Neural crest cell (in vitro differentiated cells): ENCODE measurements at places on chromosomes 6 and 20.

DNA sequence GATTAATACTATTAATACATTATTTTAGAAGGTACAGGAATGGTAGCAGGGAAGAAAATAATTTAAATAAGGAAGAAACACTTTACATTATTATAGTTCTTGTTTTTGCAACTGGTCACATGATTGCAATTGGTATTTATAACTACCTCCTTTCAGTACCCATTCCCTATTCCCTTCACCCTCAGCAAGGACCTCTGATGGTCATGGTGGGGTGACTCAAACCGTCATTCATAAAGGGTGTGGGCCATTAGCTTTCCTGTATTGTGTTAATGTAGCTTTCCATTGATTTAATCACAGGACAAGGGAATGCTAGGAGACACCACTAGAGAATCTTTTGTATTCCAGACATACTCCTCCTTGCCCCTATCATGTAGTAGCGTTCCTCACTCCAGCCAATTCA, 47.2 kb upstream of the TMEM244 start:
- H3K27ac ChIP-seq, result no peak overlapping the region
- no peak for DNase-seq
- H3K4me1 ChIP-seq, result no peaks in the 10 kb centered on the region
- no peaks in the 10 kb centered on the region for H3K36me3 ChIP-seq
- H3K4me3 ChIP-seq, result no peak overlapping the region

DNA sequence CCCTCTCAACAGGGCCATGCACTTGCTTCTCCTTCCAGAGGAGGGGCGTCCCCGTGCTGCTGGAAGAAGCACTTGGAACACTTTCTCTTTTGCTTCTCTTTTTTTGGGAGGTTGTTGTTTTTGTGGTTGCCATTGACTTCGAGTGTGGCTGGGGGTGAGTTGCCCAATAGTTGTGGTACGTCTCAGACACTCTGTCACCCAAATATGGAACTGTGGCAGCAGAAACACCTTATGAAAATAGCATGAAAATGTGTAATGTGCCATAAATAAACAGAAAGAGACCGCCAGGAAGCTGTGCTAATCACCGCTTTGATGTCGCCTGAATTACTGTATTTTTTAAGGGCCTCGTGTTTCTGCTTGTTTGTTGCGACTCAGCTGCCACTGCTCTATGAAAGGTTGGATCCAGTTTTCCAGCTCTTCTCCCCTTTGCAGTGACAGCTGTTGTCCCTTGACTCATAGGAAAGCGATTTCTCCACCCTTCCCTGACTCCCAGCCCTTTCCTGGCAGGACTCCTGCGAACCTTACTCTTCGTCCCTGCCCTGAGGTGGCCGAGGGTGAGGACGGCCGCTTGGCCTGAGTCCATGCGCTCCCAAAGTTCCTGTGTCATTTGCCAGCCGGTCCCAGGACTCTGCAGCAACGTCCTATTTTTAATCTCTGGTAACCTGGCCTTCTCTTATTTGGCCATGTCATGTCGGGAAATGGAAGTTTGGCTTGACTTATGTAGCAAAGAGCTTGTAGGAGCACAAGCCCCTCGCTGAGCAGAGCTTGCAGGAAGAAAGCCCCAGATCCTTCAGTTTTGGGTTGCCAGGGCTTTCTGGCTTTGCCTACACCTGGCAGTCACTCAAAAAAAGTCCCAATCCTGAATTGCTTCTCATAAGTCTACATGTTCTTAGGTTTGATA, 694.6 kb downstream of the QKI start:
- no peaks in the 10 kb centered on the region for H3K27me3 ChIP-seq
- DNase-seq, result no peak
- no peak overlapping the region for H3K4me3 ChIP-seq

DNA sequence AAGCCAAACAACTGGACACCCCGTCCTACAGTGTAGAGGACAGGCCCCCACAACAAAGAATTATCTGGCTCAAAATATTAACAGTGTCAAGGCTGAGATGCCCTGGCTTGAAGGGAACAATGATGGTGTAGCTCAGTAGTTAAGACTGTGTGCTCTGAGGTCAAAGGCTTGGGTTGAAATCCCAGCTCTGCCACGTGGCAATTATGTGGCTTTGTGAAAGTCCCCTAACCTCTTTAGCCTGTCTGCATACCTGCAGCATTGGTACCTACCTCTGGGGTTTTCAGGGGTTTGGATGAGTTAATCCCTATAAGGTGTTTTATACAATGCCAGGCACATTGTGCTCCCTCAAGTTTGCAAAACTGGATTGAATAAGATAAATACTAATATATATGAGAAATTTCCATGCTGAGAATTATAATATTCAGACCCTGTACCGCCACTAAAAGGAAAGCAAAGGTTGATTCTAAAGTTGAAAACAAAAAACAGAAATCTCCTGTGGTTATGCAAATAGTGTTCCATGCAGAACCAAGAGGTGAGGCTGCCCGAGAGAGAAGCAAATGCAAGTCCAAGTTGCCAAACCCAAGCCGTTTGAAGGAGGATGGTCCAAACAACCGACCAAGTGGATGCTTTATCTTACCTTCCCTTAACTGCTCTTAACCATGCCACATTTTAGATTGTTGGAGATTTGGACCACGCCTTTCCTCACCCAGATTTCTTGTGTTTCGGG, 199.8 kb downstream of the NFATC2 start:
- no peak overlapping the region for H3K4me3 ChIP-seq
- no peak overlapping the region for H3K27ac ChIP-seq
- H3K4me1 ChIP-seq, result no peaks in the 10 kb centered on the region
- no peak for DNase-seq
- H3K27me3 ChIP-seq, result peaks cover 8% of the 10 kb centered on the region

- H3K27ac ChIP-seq, result peak overlapping the region; percentile 89
- peaks cover 47% of the 10 kb centered on the region for H3K4me1 ChIP-seq
- DNase-seq, result no peak
- H3K36me3 ChIP-seq, result peaks cover 2% of the 10 kb centered on the region
Measured at GRCh38 chr6:117951783-117952182, 44.7 kb downstream of the SLC35F1 start.

- H3K27me3 ChIP-seq, result no peaks in the 10 kb centered on the region
- no peak overlapping the region for H3K27ac ChIP-seq
- no peak for DNase-seq
- H3K4me3 ChIP-seq, result no peak overlapping the region
Measured at GRCh38 chr6:136169394-136170148, 80.5 kb downstream of the MTFR2 start.

DNA sequence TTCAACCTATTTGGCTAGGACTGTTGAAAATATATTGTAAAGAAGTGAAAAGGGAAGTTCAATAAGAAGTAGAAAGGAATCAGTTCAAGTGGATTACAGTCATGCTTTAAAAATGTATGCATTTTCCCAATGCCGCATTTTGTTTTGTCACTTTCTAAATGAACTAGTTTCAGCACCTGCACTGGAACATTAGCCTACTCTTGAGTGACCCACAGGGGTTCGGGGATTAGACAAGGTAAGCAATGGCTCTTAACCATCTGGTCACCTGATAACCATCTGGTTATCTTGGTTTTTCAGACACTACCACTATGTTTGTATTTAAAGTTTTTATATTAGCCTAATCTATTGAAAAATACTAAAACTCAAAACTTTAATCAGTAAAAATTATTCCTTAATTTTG, 97.6 kb downstream of the CD164 start:
- H3K4me3 ChIP-seq, result no peak overlapping the region
- H3K27me3 ChIP-seq, result peaks cover 3% of the 10 kb centered on the region
- no peaks in the 10 kb centered on the region for H3K4me1 ChIP-seq
- no peaks in the 10 kb centered on the region for H3K36me3 ChIP-seq

DNA sequence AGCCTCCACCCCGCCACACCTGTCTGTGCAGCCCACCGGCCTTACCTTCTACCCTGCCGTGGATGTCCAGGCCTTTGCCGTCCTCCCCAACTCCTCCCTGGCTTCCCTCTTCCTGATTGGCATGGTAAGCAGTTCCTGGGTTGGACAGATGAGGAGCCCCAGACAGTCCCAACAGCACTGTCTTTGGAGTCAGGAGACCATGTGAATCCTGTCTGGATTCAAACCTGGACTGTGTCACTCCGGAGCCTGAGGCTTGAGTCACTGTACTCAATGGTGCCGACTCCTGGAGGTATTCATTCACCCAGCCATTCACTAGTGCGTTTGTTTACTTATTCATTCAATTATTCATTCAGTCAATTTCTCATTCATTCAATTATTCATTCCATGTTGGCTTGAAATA, 20.0 kb upstream of the LBP start:
- H3K27ac ChIP-seq, result no peak overlapping the region
- no peak for DNase-seq
- H3K27me3 ChIP-seq, result peaks cover 3% of the 10 kb centered on the region
- H3K36me3 ChIP-seq, result no peaks in the 10 kb centered on the region
- H3K4me3 ChIP-seq, result no peak overlapping the region

- no peak overlapping the region for H3K27ac ChIP-seq
- H3K4me3 ChIP-seq, result peak overlapping the region; percentile 35
- H3K27me3 ChIP-seq, result peaks cover 57% of the 10 kb centered on the region
- peaks cover 5% of the 10 kb centered on the region for H3K4me1 ChIP-seq
Measured at GRCh38 chr20:35602851-35603495, 12.7 kb upstream of the SPAG4 start.

GRCh38 chr20:35004051-35004725, 48.5 kb downstream of the MYH7B start:
- no peak overlapping the region for H3K4me3 ChIP-seq
- DNase-seq, result no peak
- peaks cover 24% of the 10 kb centered on the region for H3K36me3 ChIP-seq
- H3K27ac ChIP-seq, result peak overlapping the region; percentile 81

DNA sequence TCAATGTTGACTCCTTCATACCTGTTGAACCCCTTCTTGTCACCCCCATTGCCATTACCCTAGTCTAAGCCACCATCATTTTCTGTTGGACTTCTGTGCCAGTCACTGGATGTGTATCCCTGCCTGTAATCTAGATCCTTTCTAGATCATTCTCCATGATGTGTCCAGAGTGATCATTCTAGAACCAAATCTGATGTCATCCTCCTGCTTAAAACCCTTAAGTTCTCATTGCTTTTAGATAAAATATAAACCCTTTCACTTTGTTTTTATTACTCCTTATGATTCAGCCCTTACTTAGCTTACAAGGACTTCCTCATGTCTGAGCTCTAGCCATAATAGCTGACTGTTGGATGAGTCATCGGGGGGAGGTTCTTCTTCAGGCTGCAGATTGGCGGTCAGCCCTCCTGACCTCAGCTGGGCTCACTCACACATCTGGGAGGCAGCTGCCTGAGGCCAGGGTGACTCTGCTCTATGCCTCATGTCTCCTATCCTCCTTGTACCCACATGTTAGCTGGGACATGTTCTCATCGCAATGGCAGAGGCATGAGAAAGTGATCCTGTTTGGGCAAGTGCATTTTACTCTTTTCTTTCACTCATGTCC, 287.6 kb downstream of the ESR1 start:
- no peak for DNase-seq
- H3K36me3 ChIP-seq, result no peaks in the 10 kb centered on the region
- H3K4me1 ChIP-seq, result peaks cover 6% of the 10 kb centered on the region
- no peak overlapping the region for H3K4me3 ChIP-seq
- no peak overlapping the region for H3K27ac ChIP-seq
- H3K27me3 ChIP-seq, result no peaks in the 10 kb centered on the region

DNA sequence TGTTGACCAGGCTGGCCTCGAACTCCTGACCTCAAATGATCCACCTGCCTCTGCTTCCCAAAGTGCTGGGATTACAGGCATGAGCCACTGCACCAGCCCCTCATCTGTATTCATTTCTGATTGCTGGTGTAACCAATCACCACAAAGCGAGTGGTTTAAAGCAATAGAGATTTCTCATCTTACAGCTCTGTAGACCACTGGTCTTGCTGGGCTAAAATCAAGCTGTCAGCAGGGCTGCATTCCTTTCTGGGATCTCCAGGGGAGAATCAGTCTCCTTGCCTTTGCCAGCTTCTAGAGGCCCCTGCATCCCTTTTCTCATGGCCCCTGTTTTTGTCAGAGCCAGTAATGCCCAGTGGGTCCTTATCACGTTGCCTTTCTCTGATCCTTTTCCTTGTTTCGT, 49.9 kb upstream of the PMEPA1 start:
- H3K27ac ChIP-seq, result no peak overlapping the region
- no peak overlapping the region for H3K4me3 ChIP-seq
- no peaks in the 10 kb centered on the region for H3K36me3 ChIP-seq
- DNase-seq, result no peak
- peaks cover 23% of the 10 kb centered on the region for H3K27me3 ChIP-seq

GRCh38 chr6:116393430-116393829, 22.7 kb downstream of the DSE start:
- peaks cover 15% of the 10 kb centered on the region for H3K4me1 ChIP-seq
- peaks cover 2% of the 10 kb centered on the region for H3K36me3 ChIP-seq
- DNase-seq, result no peak
- no peaks in the 10 kb centered on the region for H3K27me3 ChIP-seq
- no peak overlapping the region for H3K4me3 ChIP-seq

GRCh38 chr6:159631886-159632285, 61.2 kb downstream of the SOD2 start:
- H3K27me3 ChIP-seq, result peaks cover 4% of the 10 kb centered on the region
- no peak overlapping the region for H3K4me3 ChIP-seq
- H3K4me1 ChIP-seq, result no peaks in the 10 kb centered on the region
- no peak overlapping the region for H3K27ac ChIP-seq
- H3K36me3 ChIP-seq, result no peaks in the 10 kb centered on the region

GRCh38 chr6:149834513-149835481, 29.4 kb downstream of the LRP11 start:
- no peaks in the 10 kb centered on the region for H3K27me3 ChIP-seq
- H3K4me3 ChIP-seq, result no peak overlapping the region
- no peak overlapping the region for H3K27ac ChIP-seq
- H3K36me3 ChIP-seq, result peaks cover 11% of the 10 kb centered on the region
- H3K4me1 ChIP-seq, result peaks cover 17% of the 10 kb centered on the region

- peaks cover 17% of the 10 kb centered on the region for H3K27me3 ChIP-seq
- peaks cover 23% of the 10 kb centered on the region for H3K4me1 ChIP-seq
- no peak overlapping the region for H3K4me3 ChIP-seq
- no peaks in the 10 kb centered on the region for H3K36me3 ChIP-seq
Measured at GRCh38 chr20:34215711-34216381, 25.4 kb upstream of the ASIP start.

GRCh38 chr20:19824861-19825260, 66.8 kb downstream of the RIN2 start:
- no peak for DNase-seq
- H3K4me3 ChIP-seq, result no peak overlapping the region
- H3K27ac ChIP-seq, result peak overlapping the region; percentile 19
- no peaks in the 10 kb centered on the region for H3K27me3 ChIP-seq
- peaks cover 7% of the 10 kb centered on the region for H3K4me1 ChIP-seq

DNA sequence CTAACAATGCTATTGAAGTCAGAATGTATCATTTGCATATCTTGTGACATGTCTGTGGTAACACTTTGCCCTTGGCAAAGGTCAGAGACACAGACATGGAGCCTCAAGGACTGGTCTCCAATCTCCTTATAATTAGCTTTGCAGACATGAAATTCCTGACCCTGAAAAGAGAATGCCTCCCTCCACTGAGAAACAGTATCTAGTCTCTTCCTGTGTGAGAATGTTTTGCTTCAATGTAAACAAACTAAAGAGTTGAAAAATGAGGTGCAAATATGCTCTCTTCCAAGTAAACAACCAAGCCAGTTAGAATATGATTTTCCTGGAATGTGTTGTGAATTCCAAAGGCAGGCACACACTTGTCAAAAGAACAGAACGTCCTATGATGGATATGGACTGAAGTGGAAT, 407.1 kb upstream of the MARCKS start:
- no peak for DNase-seq
- peak overlapping the region; percentile 16 for H3K27ac ChIP-seq
- H3K4me1 ChIP-seq, result peaks cover 23% of the 10 kb centered on the region
- H3K4me3 ChIP-seq, result no peak overlapping the region
- no peaks in the 10 kb centered on the region for H3K36me3 ChIP-seq
